ENCODE measurements at places on chromosomes 3 and 15.

DNA sequence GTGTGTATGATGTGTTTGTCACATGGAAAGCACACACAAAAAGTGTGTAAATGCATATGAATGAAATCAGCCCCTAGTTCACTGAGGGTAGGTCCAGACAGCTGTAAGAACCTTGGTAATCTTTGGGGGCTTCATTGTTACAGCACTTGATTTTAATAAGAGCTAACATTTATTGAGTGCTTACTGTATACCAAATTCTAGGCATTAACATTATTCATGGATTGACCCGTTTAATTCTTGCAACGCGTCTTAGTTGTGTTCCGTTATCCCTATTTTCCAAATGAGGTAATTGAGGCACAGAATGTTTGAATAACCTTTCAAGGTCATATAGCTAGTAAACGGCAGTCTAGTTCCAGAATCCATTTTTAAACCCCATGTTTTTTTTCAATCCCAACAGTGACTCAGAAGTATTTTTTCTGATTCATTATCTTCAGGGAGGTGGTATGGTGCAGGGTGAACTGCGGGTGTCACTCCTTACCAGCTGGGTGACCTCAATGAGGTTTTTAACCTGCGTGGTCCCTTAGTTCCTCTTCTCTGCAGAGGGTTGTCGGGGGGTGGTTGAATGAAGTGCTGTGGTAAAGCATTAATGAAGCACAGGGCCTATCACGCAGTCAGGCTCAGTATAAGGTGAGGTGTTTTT is 14.2 kb downstream of the RAB8B start:
- DNase-seq = no peak

GRCh38 chr3:155870945-155871745 is 695 bp downstream of the GMPS start:
- DNase-seq = peak; percentile 76

GRCh38 chr3:180036671-180037455 is at the start of gene PEX5L:
Gene PEX5L (minus strand): TSS chr3:180036937. CDS start chr3:180036599, 338 bp downstream.
- DNase-seq = peak; percentile 85

DNA sequence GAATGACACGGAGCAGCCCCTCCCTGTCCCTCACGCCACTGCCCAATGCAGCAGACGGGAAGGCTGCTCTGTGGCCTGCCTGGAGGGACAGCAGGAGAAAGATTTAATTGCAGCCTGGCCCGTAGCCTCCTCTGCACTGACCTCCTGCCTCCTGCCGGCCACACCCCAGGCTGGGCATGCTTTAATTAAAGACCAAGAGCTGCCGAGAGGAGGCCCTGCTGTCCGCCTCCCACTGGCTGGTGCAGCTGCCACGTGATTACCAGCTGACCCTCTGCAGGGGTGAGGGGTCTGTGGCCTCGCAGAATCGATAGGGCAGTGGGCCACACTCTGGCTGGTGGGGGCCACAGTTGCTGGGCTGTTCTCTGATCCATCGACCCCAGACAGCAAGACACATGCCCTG is 100.2 kb upstream of the PRR23E start:
- no peak for DNase-seq

GRCh38 chr3:156635034-156635433 is 39.4 kb upstream of the TIPARP start:
- no peak for DNase-seq

- DNase-seq = no peak
Observed at GRCh38 chr15:62109982-62110851, 43.4 kb downstream of the C2CD4A start.

DNA sequence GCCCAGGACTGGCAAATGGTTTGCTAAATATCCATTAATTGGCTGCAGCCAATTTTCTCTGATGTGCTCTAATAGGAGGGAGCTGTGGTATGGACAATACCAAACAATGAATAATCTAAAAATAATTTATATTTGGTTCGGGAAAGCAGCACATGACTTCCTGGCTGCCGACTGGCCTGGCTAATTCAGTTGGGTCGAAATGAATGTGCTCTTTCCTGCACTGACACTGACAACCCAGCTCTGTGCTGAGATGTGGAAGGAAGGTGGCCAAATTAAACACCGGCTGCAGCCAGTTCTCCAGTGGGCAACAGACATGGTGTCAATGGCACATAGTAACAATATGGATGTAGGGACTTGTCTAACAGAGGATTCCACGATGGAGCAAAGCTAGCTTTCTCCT is 21.1 kb upstream of the COLQ start:
- DNase-seq = no peak

- DNase-seq = peak; percentile 84
Observed at GRCh38 chr15:68819495-68820294, 1.0 kb downstream of the ANP32A start.

DNA sequence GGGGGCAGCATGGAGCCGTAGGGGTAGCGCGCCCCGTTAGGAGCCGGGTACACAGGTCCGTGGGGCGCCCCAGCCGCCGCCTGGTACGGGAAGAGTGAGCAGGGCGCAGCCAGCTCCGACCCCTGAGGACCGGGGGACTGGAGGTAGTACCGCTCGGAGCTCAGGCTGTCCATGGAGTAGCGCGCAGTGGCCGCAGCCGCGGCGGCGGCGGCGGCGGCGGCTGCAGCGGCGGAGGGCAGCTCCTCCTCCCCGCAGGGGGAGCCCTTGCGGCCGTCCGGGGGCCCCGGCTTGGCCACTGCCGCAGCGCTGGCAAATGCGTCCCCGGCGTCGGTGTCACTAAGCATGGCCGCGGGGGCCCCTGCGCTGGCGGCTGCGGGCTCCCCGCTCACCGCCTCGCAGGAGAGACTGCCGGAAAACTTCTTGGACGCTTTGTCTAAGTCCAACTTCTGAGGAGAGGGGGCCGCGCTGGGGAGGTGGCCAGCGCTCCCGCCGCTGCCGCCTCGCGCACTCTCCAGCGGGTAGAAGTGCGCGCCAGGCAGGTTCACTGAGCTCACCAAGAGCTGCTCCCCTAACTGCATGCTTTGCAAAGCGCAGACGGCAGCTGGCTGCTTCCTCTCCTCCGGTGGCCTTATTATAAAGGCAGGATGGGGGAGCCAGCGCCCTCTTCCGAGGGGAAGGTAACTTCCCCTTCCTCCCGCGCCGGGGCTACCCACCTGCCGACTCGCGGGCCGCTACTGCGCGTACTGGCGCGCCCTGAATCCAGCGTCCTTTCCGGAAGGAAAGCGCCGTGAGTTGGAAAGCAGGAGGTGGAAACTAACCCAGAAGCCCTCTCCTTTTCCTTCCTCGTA is at the start of gene EOMES:
Gene EOMES (minus strand): TSS at position 607 of the 848 bp plus-strand sequence. CDS start 29 bp downstream, at position 578.
- no peak for DNase-seq

DNA sequence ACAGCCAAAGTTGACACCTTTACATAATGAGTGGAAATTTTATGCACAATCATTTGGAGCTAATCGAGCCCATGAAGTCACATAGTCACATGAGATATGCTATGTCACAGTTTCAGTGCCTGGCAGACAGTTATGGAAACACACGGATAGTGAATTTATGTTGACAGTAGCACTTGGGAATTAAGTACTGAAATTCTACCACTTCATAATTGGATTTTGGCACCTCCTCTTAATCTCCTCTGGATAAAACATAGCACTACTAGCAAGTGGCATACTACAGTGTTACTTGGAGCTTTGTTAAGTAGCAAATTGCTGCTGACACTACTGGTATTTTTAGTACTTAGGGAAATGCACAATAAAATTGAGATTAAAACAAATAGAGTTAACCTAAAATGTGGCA is 1679.4 kb downstream of the OTOL1 start:
- DNase-seq = no peak

DNA sequence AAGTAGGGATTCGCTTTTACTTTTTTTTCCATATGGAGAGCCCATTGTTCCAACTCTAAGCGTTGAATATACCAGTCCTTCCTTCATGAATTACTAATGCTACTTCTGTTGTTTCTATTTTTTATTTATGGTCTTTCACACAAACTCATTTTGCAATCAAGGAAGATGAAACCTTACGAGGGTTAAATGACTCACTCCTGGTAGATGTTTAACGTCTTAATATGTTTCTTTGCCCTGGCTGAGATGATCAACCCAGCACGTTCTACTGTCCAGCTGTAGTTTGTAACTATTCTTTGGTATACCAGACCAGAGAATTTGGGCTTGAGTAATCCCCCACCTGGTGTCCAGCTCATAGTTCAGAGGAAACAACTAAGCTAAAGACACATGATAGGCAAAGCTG is 23.1 kb downstream of the CDCP1 start:
- no peak for DNase-seq

DNA sequence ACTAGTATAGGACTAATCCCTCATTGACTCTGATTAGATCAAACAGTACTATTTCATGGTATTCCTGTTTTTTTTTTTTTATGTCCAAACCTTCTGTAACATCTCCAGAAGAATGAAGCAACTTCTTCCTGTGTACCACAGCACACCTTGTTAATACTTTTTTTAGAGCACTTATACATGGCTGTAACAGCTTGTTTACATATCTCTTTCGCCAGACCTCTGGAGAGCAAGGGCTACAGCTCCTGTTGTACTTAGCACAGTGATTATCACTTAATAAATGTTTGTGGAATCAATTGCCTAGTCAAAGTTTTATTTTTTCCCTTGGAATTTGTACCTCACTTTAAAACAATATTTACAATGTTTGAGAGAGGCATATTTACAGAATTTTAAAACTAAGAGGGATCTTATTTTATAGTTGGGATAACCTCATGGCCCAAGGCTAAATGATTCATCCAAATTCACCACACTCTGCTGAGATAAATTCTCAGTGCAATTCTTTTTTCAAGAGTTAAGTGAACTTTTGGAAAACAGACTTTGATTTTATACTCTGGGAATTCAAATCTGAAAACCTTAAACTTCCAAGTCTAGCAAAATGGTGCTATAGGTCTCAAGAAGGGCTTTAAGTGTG is 9.2 kb upstream of the GATM start:
- DNase-seq = no peak

- DNase-seq = no peak
Observed at GRCh38 chr3:43907508-43907858, 216.7 kb downstream of the ABHD5 start.

DNA sequence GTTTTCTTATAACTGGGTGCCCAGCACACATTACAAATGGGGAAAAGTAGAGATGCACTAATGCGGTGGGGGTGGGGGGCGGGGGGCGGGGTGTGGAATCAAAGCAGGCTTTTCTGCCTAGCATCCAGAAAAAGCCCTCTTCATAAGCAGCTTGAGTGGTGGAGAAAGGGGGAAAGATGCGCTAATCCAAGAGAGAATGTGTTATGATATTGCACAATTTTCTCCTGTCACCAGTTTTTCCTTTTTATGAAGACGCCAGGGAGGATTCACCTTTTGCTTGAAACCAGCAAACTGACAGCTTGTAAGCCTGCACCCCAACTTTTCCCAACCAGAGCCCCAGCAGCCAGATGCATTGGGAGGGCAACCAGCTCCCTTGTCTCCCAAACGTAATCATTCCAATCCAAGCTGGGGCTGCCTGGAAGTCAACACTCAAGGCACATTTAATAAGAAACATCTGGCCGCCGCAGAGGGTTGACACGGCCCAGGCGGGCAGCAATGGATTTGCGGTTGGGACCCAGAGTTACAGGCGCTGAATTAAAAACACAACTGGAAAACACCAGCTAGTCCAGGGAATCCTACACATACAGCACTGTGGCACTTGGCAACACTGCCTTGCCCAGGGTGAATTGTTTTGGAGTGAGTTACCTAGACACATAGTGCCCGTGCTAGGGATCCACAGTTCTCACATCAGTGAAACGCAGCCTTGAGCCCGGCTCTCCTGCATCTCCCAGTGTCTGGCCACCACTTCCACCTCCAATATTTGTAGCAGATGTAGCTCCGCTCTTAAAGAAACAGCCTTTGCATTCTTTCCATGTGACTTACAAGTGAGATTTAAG is 218.5 kb upstream of the PRICKLE2 start:
- DNase-seq = no peak

GRCh38 chr15:74206801-74207281 is 4.3 kb upstream of the STRA6 start:
- no peak for DNase-seq

DNA sequence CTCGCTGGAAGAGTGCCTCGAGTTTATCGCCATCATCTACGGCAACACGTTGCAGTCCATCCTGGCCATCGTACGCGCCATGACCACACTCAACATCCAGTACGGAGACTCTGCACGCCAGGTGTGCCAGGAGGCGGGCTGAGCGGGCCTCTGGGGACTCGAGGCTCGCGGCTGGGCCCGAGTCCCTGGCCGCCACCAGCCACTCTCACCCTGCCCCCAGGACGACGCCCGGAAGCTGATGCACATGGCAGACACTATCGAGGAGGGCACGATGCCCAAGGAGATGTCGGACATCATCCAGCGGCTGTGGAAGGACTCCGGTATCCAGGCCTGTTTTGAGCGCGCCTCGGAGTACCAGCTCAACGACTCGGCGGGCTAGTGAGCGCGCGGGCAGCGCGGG is 1.9 kb downstream of the GNAT1 start:
- DNase-seq = no peak

DNA sequence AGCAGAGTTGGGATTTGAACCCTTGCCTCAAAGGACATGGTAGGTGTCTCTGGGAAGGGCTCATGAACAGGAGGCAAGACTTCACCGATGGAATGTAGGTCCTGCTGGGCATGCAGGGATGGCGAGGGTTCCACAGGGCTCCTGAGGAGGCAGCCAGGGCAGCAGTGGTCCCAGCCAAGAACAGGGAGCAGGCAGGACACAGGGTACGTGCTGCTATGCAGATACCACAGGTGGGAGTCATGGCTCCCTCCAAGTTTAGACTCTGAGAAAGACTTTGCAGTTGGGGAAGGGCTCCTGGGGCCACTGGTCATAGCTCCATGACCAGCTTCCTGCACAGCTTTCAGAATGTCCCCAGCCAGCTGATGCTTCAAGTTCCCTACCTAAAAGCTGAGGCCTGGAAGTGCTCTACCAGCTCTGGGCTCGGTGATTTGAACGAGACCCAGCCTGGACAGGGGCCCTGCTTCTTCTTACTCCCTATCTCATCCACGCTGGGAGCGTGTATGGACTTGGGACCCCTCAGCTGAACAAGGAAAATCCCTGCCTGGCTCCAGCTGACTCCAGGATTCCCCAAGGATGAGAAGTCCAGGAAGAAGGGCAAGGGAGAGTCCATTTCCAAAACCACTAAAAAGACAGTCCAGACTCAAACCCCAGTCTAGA is 747 bp downstream of the MYL3 start:
- DNase-seq = peak; percentile 60

DNA sequence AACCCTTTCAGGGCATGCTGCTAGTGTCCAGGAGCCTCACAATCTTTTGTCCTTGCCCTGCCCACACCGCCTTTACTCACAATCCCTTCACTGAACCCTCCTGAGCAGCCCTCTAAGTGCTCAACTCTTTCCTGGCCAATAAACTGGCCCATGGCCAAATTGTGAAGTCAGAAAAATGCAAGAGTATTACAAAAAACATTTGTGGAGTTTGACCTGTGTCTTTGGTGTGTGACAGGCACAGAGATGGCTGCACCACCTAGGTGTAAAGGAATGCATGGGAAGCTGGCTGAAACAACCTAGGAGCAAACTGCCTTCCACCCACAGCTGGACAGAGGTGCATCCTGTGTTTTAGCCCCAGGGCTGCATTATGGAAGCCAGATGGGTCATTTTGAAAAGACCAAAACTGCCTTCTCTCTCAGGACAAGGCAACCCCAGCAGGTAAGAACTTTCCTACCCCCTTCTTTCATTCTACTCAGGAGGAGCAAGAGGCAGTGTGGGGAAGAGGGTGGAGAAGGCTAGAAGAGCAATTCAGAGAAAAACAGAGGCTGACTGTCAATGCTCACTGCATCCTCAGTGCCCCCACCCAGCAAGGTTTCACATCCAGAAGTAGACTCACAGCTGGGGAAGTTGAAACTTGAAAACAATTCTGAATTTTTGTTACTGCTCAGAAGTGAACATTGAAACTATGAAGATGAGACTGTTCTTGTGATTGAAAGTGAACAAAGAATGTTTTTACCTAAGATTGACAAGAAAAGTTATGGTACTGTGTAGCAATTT is 78.6 kb downstream of the TRIM42 start:
- no peak for DNase-seq

Measured in left forelimb (tissue), 1 donor.